Activated CD8-positive, alpha-beta T cell treated with anti-CD3 and anti-CD28 coated beads, Interleukin-2, amount 10 ng/mL, durations not matched to agents 7 days and 5 days (primary cell): ENCODE measurements at places on chromosomes 6 and 20. TPM values are rescaled to one million over a fixed set of nuclear protein-coding genes. Genes with fewer than 3 reads are reported as not detected.

Gene METTL24
- not detected for total RNA-seq

Gene TCF21
- not detected for total RNA-seq

Gene ZNF217
- 104 TPM for total RNA-seq

Gene KCNK5
- 12.0 TPM for total RNA-seq

Gene SLC17A3
- 0.55 TPM for total RNA-seq

Gene B4GALT5
- total RNA-seq = 13.3 TPM

Gene SGK2
- total RNA-seq = 0.10 TPM

Gene HDGFL1
- not detected for total RNA-seq

Gene CLVS2
- total RNA-seq = not detected

Gene PHACTR1
- 0.61 TPM for total RNA-seq

Gene FOXA2
- total RNA-seq = not detected

- DNase-seq = no peak
Observed at GRCh38 chr6:162730502-162730901, 2.7 kb downstream of the PACRG start.

DNA sequence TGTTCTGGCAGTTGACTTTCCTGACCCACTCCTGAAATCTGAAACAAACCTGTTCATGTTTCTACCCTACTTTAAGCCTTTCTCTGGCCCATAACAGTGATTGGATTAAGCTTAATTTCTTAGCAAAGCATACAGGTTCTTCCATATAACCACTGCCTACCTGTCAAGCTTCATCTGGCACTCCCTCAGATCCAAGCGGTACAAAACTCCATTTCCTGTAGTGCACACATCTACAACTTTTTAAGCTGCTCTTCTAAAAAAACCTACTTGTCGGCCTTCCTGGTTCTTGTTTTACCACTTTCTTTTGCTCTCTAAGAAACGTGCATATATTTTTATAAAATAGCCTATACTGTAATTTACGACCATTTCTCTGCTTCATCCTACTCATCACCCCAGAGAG is 916 bp upstream of the PPP1R11 start:
- no peak for DNase-seq

DNA sequence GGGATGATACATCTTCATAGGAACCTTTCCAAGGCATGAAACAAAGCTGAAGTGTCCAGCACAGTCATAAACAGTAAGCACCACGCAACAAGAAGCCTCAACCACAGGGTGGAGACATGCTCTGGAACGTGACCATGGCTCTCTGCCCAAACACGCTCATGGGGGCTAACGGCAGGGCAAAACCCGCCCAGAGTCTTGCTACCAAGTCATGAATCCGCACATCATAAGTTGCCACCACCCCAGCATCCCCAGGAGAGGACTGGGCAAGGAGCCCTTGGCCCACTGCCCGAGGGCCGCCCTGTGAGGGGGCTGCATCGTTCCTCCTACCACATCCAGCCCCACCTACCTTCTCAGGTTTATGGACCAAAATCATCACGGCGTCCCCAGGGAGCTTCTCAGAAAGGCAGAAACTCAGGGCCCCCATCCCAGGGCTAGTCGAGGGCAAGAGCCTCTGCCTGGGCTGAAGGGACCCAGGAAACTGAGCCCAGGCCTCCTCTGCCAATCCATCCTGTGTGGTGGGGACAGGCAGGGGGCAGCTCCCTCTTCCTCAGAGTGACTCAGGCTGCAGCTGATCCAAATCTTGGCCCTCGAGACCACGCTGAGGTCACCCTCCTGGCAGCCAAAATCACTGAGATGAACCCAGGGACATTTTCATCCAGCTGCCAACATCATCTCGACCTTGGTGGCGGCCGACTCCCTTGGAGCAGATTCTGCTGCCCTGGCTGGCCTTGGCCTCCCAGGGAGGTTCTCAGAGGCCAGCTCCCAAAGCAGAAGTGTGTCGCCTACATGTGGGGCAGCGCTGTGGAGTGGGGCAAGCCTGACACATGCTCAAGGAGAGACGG is 42.6 kb downstream of the BMP7 start:
- DNase-seq = no peak

- DNase-seq = no peak
Observed at GRCh38 chr20:44102582-44102981, 84.4 kb downstream of the JPH2 start.

DNA sequence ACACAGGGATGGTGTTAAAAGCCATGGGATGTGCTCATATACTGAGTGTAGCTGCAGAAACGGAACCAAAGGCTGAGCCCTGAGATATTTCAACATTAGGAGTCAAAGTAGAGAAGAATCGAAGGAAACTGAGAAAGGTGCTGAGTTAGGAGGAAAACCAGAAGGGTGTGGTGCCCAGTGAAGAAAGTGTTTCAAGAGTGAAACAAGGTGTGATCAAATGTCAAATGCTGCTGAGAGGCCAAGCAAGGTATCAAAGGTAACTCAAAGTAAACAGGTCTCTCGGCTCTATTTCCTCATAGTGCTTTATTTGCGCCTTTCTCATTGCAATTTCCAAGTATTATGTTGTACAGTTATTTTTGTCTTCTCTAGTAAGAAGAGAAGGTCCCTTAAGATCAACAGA is 94.1 kb downstream of the PRDM1 start:
- no peak for DNase-seq

GRCh38 chr20:21505810-21506530 is 7.9 kb downstream of the NKX2-2 start:
- DNase-seq = peak; percentile 60

GRCh38 chr6:167658106-167658505 is 168.6 kb upstream of the AFDN start:
- no peak for DNase-seq

DNA sequence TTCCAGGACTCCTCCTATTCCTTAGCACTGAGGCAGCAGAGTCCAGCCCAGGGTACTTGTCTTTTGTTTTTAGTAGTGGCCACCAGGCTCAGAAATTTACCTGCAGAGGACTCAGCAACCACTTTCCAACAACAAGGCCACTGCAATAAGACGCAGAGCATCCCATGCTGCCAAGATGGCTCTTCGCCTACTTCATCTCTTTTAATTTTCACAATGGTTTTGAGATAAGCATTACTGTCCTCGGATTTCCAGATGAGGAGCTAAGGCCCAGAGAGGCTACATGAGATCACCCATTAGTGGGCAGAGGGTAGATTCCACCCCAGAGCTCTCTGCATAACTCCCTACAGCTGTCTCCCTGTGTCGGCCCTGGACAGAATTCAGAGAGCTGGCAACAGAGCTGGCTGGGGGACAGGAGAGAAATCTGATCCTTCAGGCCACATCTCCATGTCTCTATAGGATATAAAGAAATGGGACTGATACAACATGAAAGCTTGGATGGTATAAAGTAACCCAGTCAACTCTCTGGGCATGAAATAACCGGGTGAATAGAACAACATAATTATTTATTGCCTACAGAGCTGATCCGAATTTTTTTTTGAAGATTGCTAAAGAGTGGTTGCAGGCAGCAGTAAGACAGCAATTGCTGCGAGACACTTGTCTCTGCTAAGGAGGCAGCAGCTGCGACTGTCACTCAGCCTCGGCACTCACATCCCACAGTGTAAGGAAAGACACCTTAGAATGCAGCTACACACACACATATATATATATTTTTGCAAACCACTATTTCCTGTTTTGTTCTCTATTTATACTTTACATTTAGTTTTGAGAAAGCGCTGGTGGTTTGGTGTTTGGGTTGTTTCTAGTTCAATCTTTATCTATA is 37.2 kb downstream of the SCML4 start:
- peak; percentile 70 for DNase-seq

DNA sequence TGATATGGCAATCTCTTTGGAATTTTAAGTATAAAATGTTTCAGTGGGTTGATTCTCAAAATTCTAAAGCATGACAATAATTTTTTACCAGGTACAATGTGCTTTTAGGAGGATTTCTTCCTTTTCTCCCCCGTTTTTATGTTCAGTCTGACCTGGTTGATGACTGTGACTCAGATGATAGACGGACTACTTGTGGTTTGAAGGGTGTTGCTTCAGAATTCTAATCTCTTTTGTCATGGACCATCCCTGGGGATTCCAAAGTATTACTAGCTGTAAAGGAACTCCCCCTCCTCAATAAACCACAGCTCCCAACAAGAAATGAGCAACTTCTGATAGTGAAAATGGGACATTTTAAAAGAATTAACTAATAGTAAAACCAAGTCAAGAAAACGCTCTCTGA is 34.9 kb upstream of the TNFAIP3 start:
- DNase-seq = peak; percentile 9

DNA sequence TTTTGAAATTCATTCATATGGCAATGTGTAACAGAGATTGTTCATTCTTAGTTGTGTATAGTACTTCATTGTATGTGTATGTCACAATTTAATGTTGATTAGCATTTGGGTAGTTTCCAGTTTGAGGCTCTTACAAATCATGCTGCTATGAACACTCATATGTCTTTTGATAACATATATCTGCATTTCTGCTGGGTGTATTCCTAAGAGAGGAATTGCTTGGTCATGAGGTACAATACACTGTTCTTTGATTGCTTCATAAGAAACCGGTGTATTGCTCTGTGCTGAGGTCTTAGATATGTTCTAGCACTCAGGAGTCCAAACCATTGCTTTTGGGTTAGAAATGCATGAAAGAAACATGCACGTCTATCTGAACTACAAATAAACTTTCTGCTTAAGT is 492.9 kb upstream of the JAG1 start:
- no peak for DNase-seq

DNA sequence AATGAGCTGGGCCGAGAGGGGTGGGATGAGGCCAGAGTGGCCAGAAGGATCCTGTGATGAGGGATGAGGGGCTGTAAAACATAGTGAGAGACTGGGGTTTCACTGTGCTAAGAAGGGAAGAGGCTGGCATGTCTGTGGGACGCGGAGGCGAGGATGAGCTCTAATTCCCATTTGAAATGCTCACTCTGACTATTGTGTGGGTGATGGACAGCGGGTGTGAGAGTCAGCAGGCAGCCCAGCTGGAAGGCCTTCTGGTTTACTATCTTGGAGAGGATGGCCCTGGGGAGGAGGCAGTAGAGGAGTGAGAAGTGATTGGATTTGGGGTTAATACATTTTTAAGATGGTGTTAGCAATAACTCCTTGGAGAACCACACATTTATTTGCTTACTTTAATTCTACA is 9.5 kb upstream of the MICA start:
- DNase-seq = no peak

DNA sequence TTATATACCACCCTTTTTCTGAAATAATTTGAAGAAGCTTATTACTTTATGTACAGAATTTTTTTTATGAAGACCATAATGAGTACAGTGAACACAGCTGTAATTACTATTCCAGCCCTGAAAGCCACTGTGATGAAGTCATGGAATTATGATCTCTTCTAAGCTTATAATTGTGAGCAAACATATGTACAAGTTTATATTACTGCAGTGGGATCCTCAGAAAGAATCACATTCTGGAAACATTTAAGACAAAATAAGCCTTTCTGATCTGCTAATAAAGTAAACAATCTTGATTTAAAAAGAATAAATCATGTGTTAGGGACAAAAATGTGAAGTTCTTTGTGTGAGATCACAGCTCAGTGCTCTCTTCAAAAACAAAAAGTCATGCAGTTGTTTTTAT is 560.4 kb downstream of the CD109 start:
- DNase-seq = no peak

GRCh38 chr20:57592263-57593092 is 27.7 kb downstream of the ZBP1 start:
- no peak for DNase-seq

DNA sequence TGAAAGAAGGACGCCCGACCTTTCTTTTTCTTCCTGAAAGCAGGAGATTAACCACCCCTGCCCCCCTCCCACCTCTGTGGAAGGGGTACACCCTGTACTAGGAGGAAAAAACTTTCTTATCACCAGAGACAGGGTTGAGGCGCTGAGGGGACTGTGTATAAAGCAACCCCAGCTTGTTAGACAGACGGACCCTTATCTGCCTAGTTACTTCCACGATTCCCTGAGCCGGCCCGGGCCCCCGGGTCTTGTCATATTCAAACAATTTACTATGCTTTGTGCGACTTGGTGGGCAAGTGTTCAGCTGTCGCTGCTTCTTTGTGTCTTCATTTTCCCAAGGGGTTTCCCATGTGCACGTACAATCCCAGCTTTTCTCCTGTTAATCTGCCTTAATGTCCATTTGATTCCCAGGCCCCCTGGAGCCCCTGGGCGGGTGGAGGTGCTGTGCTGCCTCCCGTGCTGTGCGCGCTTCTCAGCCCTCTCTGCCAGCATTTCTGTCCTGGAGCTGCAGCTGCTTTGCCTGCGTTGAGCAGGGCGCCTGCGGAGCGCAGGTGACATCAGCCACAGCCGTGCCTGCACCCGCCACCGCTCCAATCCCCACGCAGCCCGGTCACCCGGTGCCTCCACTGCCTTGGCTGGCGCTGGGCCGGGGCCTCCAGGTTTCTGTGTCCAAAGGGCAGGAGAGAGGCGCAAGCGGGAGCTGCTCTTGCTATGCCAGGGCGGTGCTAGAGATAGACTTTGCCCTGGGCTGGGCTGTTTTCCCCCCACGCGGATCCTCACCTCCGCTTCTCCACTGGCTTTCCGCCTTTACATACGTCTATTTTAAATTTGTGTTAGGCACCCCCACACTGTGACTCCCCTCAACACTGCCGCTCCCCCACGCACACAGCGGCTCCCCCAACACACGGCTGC is 96.2 kb downstream of the TTLL2 start:
- no peak for DNase-seq

- no peak for DNase-seq
Observed at GRCh38 chr6:40810171-40810570, 223.0 kb upstream of the LRFN2 start.
